ENCODE measurements at places on chromosomes 1 and 21. TPM values are rescaled to one million over a fixed set of nuclear protein-coding genes. Genes with fewer than 3 reads are reported as not detected.

WNT3A gene
- not detected for total RNA-seq

NBPF6 gene
- not detected for total RNA-seq

HLX gene
- 38.5 TPM for total RNA-seq

GRCh38 chr1:45796381-45796780 lies 7.0 kb upstream of the MAST2 start:
- no peaks in the 10 kb centered on the region for H3K27me3 ChIP-seq
- H3K4me3 ChIP-seq: no peak overlapping the region
- no peak overlapping the region for H3K27ac ChIP-seq
- DNase-seq: no peak
- no peaks in the 10 kb centered on the region for H3K4me1 ChIP-seq

DNA sequence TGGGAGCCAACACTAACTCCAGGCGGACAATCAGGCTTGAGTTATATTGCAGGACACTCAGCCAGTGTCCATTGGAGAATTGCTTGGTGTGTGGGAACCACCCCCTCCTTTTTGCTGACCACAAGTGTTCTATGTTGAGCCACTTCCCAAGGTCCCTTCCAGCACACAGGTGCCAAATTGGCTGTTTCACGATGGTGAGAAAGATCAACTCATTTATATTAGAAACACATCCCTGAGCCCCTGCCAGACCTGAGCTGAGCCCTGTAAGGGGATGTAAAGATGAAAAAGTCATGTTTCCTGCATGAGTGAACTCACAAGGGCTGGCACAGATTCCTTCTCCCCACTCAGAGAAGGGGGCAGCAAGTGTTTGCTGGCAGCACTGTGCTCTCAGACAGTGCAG lies 96.5 kb downstream of the KCNN3 start:
- DNase-seq: no peak
- no peaks in the 10 kb centered on the region for H3K4me1 ChIP-seq
- no peaks in the 10 kb centered on the region for H3K36me3 ChIP-seq
- H3K4me3 ChIP-seq: no peak overlapping the region
- H3K27ac ChIP-seq: no peak overlapping the region

DNA sequence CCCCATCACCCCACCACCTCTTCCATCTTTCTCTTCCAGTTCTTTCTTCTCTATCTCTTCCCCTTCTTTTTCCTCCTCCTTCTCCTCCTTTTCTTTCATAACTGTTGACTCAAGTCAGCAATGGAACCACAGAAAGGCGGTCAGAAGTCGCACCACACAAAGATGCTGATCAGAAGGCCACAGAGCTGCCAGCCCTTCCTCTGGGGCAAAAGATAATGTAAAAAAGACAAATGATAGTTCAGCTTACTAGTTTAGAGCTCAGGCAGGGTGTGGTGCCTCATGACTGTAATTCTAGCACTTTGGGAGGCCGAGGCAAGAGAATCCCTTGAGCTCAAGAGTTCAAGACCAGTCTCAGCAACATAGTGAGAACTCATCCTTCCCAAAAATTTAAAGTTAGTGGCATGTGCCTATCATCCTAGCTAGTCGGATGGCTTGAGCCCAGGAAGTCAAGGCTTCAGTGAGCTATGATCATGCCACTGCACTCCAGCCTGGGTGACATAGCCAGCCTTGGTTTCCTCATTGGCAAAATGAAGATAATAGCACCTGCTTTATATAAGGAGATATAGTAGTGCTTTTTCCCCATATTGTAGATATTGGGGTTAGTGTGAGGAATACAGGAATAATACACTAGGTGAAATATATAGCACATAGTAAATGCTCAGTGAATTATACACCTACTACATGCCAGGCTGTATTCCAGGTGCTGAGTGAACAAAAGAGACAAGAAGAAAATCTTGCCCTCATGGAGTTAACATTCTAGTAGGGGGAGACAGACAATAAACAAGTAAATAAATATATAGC lies 12.5 kb upstream of the IGSF3 start:
- H3K27me3 ChIP-seq: no peaks in the 10 kb centered on the region
- no peak for DNase-seq
- no peaks in the 10 kb centered on the region for H3K4me1 ChIP-seq
- no peak overlapping the region for H3K4me3 ChIP-seq
- no peaks in the 10 kb centered on the region for H3K36me3 ChIP-seq

GRCh38 chr1:55298167-55298894 lies 83.2 kb upstream of the USP24 start:
- no peaks in the 10 kb centered on the region for H3K27me3 ChIP-seq
- no peak overlapping the region for H3K4me3 ChIP-seq
- no peak overlapping the region for H3K27ac ChIP-seq
- no peaks in the 10 kb centered on the region for H3K4me1 ChIP-seq
- DNase-seq: no peak

DNA sequence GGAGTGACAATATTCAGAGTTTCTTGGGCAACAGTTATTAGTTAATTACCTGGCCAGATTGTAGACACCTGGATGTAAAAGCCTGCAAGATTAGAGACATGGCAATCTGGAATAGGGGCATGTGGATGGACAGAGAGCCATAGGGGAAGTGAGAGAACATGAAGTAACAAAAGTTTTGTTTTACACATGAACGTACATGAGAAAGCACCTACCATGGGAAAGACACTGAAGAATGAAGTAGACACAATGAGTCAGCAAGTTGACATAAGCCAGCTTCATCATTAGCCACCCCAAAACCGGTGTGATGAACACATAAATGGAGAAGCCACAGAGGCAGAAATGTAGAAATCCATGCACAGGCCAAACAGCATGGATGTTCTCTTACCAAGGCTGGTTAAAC lies 462.1 kb upstream of the C1orf87 start:
- no peak for DNase-seq
- no peaks in the 10 kb centered on the region for H3K4me1 ChIP-seq
- H3K27ac ChIP-seq: no peak overlapping the region

DNA sequence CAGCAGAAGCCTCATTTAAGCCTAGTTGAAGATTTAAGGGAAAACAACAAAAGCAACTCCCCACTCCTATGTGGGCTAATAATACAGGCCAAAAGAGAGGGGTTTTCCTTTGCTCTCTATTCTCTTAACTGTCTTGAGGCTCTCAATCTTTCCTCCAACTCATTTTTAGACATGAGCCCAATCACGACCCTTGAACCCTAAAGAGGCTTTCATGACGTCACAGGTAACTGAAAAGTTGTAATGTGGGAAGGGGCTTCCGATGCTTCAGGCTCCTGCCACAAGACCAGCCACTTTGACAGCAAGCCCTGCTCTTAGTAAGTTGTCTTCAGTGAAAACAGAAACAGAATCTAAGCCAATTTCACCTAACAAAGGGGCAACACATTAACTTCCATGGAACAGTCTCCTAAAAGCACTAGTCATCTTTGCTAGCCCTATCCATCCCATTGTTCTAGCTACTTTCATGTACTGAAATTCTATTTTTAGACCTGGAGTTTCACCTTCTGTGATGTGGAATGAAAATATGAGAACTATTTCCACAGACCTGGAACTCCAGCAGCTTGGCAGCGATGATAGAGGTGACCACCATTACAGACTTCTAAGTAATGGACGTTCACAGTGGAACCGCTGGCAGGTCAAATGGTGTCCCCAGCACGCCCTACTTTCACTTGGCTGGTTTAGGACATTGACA lies 36.3 kb downstream of the GPR161 start:
- DNase-seq: no peak
- no peak overlapping the region for H3K27ac ChIP-seq
- H3K36me3 ChIP-seq: peaks cover 27% of the 10 kb centered on the region
- peaks cover 11% of the 10 kb centered on the region for H3K4me1 ChIP-seq
